ENCODE measurements at places on chromosomes 6 and 20. TPM values are rescaled to one million over a fixed set of nuclear protein-coding genes. Genes with fewer than 3 reads are reported as not detected.

The GSTA1 gene
- polyA plus RNA-seq, result 0.85 TPM

DNA sequence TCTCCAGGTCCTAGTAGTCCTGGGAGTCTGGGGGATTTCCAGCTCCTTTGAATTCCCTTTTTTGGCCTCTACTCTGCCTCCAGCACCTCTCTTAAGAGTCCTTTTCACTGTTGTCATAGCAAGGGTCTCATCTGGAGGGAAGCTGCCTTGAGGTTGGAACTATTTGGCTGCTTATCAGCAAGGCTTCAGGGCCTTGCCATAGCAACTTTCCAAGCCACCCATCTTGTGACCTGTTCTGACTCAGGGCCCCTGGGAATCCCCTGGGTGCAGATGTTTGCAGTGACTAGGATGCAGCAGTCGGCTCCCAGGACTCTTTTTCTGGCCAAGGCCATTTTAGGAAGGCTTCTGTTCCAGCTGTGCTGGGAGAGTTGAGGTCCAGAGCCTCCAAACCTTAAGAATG, 12.4 kb downstream of the PKIG start:
- no peak for DNase-seq

The FOXC1 gene
- 81.3 TPM for polyA plus RNA-seq

The PTCRA gene
- polyA plus RNA-seq, result not detected

The ZNF311 gene
- 7.9 TPM for polyA plus RNA-seq

The KIF16B gene
- polyA plus RNA-seq, result 29.3 TPM

The CTNNBL1 gene
- 51.5 TPM for polyA plus RNA-seq

The FNDC1 gene
- 6.3 TPM for polyA plus RNA-seq

The DBNDD2 gene
- polyA plus RNA-seq, result 22.7 TPM

The CST4 gene
- polyA plus RNA-seq, result not detected

GRCh38 chr20:63950701-63951397, 5.4 kb downstream of the UCKL1 start:
- no peak for DNase-seq

Measured in left kidney (tissue), 8 donors.